ENCODE measurements at places on chromosomes 4 and X.

GRCh38 chr4:186008057-186008456, 60.9 kb upstream of the TLR3 start:
- no peak for DNase-seq

DNA sequence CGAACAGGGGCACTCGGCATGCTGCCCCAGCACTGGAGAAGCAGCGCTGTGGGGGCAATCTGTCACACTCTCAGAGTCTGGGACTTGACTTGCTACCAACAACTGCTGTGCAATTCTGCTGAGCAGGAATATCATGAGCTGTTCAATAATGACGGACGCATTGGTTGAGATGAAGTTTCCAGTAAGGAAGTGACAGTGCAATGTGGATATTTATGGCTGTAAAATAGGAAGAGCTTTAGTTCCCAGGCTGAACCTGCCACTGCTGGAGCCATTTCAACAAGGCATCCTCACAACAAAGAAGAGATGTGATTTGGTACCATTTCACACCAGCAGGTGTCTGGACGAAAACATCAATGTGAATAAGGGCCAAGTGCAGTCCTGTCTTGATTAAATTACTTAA, 24.2 kb downstream of the CHST7 start:
- no peak for DNase-seq

- DNase-seq = no peak
Measured at GRCh38 chr4:158884280-158884679, 115.5 kb downstream of the FNIP2 start.

GRCh38 chr4:114225436-114225835, 246.0 kb upstream of the ARSJ start:
- DNase-seq = no peak

DNA sequence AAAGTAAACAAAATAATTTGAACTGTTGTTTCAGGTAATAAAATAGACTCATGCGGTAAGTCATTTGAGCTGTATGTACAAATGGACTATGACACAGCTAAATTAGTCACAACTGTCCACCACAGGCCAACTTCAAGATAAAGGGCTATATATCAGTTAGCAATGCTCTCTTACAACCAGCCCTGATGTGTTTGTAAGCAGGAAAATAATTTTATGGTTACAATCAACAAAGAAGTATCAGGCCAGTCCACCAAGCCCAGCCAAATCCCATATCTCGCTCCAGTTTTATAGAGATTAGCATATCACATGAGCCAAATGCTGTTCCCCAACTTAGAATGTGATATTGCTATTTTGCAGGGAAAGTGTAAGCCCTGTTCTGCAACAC, 511 bp upstream of the DUSP21 start:
- no peak for DNase-seq

- DNase-seq = no peak
Measured at GRCh38 chr4:7598939-7599790, 164.4 kb upstream of the PSAPL1 start.
